ENCODE measurements at places on chromosomes 13 and 19.
A peak's percentile ranks its signal among the peaks of the same experiment; 100 is the strongest.

GRCh38 chr13:86569119-86569518 is 769.9 kb upstream of the SLITRK6 start:
- DNase-seq: no peak

- DNase-seq: peak; percentile 85
These were observed 12.6 kb downstream of the CD37 start for GRCh38 chr19:49347835-49348234.

- no peak for DNase-seq
These were observed 2236.5 kb downstream of the PCDH9 start for GRCh38 chr13:64993514-64994164.

DNA sequence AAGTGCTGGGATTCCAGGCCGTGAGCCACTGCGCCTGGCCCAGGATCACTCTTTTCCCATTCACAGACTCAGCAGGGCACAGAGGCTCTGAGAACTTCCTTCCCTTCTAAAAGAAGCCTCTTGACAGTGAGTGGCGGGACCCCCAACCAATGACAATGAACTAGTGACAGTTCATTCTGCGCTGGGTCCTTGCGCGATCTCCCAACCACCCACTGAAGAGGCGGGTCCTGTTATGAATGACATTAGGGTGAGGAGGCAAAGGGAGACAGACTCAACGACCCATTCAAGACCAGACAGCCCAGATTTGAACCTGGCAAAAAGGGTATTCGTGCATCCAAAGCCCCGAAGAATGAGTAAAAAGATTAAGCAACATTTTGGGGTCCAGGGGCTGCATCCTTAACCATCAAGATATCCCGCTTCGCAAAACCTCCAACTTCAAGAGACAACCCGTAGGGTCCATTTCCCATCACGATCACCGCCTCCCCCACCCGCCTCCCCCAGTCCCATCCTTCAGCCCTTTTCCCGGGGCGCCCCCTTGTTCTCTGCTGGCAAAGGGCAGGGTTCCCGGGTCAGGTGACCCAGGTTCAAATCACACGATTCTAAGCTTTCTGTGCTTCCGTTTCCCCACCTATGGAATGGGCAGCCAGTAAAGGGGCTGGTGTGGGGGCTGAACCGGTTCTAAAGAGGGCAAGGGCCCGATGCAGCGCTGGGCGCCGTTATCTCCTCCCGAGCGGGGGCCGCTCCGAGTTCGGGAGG is 719 bp downstream of the SUGP2 start:
- DNase-seq: peak; percentile 77

GRCh38 chr13:86121881-86122280 is 322.7 kb upstream of the SLITRK6 start:
- DNase-seq: no peak

DNA sequence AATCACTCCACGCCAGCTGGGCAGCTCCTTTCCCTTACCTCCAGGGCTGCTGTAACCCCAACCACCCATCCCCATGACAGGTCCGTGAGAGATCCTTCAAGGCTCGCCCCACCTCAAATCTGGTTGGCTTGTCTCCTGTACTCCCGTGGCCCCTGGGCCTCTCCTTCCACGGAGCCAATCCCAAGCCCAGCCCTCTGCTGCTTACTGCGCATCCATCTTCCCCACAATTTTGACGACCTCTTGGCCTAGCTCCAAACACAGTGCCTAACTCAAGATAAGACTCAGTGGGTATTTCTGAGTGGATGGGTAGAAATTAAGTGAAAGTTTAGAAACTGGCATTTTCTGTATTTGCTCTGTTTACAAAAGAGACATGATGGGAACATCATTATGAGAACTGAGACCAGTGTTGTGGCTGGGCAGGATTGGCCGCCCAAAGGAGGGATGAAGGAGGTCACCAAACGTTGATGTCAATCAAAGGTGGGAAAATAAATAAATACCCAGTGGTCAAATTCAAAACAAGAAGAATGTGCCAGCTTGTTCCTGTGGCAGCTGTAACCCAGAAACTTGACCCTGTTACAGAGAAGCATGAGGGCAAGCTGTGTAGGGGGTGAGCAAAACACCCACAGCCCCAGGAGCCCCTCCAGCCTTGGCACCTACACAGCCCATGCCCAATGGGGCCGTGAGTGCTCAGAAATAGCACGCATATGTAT is 162.2 kb downstream of the ABCC4 start:
- DNase-seq: no peak

DNA sequence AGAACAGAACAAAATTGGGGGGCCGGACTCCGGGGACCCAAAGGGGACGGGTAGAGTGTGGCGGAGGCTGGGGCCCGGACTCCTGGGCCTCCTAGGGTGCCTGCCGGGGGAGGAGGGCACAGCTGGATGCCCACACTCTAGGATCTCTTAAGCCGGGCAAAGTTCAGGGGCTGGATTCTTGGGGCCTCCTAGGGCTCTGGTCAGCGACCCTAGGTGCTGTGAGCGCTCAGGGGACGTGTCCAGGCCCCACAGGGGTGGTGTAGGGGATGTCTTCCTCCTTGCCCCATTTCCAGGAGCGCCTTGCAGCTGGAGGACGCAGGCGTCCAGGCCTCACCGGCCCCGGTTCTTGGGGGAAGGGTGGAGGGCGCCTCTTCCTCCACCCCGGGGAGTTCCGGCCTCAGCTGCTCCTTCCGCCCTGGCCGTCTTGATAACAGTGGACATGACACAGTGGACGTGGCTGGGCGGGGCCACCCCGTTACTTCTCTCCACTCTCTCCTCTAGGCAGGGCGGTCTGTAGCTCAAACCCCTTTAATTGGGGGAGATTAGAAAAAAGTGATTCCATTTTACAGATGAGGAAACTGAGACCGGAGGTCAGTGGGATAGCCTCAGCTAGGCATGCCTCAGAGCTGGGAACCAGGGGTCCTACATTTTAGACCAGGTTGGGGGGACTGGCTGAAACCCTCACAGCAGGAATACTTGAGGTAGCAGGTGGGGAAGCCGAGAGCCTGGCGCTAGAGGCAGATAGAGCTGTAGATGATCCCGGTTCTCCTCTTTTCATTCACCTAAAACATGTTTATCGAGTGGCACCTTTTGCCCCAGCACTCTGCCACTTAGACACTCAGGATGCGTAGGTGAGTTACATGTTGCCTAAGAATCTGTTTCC is 705 bp downstream of the STXBP2 start:
- no peak for DNase-seq

- DNase-seq: no peak
These were observed 13.7 kb downstream of the ACTN4 start for GRCh38 chr19:38661136-38661535.

DNA sequence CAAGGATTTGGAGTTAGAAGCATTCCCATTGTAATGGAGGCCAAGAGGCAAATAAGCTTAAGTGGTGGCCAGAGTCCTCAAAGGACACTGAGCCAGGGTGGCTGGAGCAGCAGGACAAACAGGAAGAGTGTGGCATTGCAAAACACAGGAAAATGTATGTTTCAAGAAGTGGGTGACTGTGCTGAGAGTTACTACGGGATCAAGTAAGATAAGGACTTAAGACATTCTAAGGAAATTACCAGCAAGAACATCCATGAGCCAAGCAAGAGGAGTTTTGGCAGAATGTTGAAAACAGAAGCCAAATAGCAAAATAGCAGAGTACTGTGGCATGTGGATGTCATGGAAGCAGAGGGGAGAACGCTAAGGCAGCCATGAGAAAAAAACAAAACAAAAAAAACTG is 104.2 kb downstream of the RAP2A start:
- DNase-seq: no peak

GRCh38 chr19:43538922-43539321 is 5.9 kb downstream of the ZNF575 start:
- DNase-seq: no peak

DNA sequence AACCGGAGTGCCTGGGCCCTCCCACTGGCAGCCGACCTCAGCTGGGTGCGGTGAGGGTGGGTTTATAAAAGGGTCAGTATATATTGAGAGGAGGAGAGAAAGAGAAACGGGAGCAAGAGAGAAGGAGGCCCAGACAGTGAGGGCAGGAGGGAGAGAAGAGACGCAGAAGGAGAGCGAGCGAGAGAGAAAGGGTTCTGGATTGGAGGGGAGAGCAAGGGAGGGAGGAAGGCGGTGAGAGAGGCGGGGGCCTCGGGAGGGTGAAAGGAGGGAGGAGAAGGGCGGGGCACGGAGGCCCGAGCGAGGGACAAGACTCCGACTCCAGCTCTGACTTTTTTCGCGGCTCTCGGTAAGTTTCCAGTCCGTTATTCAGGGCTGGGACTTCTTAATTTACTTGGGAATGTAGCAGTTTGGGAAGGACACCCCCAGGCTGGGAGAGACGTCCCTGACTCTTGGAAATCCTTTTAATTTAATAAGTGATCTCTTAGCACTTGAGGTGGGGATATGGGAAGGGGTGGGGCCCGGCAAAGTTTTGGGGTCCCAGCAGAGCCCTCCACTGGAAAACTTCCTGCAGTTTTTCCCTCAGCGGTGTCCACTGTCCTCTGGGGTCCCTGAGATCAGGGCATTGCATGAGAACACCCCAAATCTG is at the start of gene EMP3:
Gene EMP3, plus strand, starts transcription at position 288 of the 646 bp plus-strand sequence. CDS start 1,293 bp downstream, outside the sequence.
- peak; percentile 70 for DNase-seq

GRCh38 chr13:87827479-87827878 is 156.3 kb downstream of the SLITRK5 start:
- DNase-seq: no peak

DNA sequence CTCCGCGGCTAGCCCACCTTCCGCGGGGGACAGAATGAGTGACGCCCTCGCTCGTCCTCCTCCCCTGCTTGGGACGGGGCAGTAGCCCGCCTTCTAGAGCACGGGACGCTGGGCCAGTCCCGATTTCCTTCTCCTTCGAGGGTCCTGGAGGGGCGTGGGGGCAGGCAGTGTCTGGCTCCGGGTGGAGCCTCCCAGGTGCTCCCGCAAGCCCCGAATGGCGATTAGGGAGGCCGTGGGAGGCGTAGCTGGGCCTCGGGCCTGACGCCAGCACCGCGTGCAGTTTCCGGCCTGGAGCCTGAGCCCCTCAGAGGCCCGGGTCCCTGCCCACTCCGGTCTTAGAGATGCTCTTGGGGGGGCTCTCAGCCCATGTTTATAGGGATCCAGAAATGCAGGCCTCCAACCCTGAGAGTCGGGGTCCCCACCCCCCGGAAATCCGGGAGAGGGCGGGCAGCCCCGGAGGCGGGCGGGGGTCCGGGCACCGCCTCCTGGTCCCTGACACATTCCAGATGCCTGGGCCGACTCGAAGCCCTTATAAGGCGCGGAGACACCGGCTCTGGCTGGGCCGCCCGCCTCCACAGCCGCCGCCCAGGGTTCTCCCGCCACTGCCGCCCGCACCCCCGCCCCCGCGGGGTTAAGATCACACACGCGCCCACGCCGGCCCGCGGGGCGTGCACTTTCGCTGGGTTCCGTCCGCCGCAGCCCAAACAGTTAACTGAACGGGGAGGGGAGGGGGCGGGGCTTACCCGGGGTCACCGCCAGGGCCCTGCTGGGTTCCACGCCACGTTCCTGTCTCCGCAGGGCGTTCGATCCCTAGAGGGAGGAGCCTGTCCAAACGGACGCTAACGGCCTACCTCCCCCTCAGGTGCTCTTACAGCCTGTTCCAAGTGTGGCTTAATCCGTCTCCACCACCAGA is 1.5 kb downstream of the MYADM start:
- DNase-seq: no peak

GRCh38 chr13:43688227-43688907 is 98.4 kb downstream of the ENOX1 start:
- no peak for DNase-seq

DNA sequence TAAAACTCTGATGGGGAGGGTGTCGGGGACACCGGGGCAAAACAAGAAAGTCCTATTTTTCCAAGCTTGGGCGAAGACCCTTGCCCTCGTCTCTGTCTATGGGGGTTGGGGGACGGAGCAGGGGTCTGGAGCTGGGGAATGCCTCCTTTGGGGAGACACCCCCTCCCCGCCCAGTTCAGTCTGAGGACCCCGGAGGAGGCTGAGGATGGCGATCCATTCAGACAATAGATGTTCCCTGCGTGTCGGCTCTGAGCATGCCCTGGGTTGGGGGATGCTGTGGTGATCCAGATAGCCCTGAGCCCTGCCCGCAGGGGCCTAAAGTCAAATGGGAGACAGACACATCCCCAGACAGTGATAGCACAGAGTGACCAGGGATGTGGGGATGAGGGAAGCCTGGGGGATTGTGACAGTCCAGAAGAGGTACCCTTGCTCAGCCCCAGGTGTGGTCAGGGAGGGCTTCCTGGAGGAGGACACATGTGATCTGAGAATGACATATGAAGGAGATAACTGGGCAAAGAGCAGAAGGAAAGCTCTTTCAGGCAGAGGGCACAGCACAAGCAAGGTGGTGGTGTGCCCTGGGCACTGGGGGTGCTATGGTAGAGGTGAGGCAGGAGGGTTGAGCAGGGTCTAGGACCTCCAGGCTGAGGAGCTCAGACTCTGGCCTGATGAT is 9.1 kb downstream of the LRFN3 start:
- DNase-seq: no peak

DNA sequence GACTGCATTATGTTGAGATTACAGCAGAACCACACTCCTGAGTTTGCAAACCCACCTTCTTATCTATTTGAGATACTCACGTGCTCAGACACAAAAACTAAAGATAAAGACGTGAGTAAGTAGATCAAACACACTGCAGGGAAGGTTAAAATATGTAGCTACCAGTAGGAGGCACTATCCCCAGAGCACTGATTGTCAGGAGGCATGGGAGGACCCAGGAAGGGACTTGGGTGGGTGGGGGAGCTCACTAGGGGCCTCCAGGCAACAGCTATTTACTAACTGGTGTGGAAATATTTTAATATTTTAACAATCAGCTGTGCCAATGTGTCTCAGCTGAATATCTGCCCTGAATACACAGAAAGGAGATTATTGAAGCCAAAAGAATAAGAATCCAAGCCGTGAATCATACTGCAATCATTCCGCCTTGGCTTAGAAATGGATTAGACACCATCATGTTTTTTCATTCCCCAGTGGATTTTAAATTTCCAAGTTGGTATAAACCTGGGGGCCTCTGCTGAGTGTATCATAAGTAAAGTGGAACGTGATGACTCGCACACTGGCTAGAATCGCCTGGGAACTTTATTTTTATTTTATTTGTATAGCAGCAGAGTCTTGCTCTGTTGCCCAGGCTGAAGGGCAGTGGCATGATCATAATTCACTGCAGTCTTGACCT is 73.2 kb upstream of the CACNA1A start:
- DNase-seq: no peak

- peak; percentile 77 for DNase-seq
These were observed 193.9 kb upstream of the RNF113B start for GRCh38 chr13:98370806-98371515.

DNA sequence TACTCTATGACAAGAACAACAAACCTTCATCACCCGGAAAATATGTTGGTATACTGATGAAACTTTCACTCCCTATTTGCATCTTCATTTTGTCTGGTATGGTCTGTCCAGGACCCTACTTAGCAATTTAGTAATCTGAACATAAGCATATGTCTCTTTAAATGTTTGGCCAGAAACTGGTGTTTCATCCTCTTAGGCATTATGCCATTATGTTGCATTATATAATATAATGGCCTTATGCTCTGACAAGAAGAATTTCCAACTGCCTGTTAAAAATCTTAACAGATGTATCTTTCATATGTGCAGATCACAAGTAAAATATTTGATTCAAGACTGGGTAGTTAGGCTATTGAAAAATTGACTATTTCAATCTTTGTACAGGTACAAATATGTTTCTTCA is 610.6 kb upstream of the PRR20A start:
- DNase-seq: no peak

GRCh38 chr13:44601586-44601985 is 25.5 kb upstream of the TSC22D1 start:
- DNase-seq: no peak

All from HFF-Myc (cell line).